GOT3 (cell line): ENCODE measurements at places on chromosomes 1 and 21.

DNA sequence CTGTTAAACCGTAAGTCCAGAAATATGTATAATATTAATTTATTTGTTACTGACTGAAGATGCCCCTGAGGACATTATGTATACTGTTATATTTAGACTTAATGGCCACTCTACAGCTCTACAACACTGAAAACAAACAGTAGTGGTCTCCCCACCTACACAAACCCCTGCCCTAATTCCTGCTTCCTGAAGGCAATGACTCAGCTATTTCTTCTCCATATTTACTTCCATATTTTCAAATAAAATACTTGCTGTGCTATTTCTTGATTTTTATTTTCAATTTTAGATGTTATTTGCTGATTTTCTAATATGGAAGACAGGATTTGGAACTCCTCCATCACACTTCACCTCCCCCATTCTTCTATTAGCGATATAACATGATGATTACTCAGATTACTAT is 97.6 kb downstream of the PCNX2 start:
- DNase-seq = no peak

DNA sequence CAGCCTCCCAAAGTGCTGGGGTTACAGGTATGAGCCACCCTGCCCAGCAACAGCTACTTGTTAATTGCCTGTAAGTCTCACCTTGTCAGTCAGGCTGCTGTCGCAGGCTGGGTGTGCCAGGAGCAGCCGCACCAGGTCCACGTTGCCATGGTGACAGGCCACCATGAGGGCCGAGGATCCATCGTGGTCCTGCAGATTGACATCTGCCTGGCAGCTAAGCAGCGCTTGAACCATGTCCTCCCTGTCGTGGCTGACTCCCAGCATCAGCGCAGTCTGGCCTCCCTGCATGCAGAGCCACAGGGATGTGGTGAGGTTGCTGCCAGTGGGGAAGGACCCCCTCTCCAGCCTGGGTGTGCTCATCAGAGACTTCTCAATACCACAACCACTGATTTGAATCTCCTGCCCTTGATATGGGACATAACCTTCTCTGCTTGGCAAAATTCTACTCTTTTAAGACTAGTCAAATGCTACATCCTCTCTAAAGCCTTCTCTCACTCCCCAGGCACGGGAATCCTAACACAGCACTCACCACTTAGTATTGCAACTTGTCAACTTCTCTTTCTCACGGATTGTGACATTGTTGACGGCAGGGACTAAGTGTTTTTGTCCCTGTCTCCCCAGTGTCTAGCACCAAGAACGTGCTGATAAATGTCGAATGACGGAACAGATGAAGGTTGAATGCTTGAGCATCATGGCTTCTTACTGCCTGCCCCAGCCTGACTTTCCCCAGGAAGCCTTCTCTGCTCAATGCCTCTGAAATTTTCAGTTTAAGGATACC is 52.9 kb downstream of the L1TD1 start:
- no peak for DNase-seq

DNA sequence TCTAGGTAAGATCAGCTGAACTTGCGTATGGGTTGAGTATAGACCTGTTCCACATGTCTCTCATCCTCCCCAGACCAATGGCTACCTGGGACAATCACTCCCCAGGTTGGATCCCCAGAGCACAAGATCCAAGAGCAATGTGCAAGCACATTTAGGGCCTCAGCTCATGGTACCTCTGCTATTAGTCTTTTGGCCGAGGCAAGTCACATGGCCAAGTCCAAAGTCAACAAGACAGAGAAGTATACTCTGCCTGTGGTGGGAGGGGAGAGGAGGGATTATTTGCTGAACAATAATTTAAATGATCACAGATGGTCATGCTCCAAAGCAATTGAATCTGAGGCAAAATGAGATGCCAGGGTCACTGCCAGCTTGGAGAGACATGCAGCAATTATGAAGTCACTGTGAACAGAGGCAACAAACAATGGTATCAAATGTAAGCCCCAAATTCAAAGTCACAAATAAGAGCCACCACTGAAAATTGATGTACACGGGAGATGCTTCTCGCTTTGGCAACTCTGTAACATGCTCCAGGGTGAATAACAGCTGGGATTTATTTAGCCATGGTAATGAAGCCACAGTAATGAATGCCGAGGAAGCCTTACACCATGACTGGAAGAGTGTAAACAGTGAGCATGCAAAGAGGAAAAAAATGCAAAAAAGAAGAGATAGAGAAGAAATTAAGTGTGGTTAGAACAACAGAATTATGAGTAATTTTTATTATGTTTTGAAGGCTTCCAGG is 149.1 kb downstream of the ZNF281 start:
- DNase-seq = no peak

DNA sequence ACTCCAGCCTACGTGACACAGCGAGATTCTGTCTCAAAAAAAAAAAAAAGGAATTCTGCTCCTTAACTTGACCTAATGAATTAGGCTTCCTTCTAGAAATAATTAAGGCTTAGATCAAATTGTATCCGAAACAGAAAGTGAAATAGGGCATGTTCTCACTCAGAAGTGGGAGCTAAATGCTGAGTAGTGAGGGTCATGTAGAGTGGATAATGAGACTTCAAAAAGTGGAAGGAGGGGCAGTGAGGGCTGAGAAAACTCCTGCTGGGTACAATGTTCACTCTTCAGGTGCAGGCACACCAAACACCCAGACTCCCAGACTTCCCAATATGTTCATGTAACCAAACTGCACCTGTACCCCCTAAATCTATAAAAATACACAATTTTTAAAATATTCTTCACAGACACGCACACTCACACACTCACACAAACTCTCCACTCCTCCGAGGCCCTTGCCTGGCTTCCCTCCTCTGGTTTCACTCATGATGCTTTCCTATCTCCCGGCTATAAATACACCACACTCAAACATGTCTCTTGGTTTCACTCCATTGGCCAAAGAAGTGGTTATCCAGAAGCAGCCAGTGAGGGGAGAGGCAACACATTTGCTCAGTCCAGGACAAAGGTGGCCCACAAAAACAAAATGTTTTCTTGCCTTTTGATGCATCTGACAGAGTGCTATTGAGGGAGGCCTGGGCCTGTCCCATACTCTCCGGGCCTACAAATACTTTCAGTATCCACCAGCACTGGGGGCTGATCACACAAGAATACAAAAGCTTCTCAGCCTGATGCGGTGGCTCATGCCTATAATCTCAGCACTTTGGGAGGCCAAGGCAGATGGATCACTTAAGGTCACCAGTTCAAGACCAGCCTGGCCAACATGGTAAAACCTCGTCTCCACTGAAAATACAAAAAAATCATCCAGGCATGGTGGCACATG is 249.2 kb downstream of the TOMM20 start:
- no peak for DNase-seq

- DNase-seq = no peak
Observed at GRCh38 chr21:14754682-14755081, 208.6 kb upstream of the SAMSN1 start.

- DNase-seq = no peak
Observed at GRCh38 chr1:14259191-14259757, 339.2 kb upstream of the KAZN start.

- DNase-seq = no peak
Observed at GRCh38 chr1:234724516-234725176, 114.7 kb upstream of the IRF2BP2 start.

DNA sequence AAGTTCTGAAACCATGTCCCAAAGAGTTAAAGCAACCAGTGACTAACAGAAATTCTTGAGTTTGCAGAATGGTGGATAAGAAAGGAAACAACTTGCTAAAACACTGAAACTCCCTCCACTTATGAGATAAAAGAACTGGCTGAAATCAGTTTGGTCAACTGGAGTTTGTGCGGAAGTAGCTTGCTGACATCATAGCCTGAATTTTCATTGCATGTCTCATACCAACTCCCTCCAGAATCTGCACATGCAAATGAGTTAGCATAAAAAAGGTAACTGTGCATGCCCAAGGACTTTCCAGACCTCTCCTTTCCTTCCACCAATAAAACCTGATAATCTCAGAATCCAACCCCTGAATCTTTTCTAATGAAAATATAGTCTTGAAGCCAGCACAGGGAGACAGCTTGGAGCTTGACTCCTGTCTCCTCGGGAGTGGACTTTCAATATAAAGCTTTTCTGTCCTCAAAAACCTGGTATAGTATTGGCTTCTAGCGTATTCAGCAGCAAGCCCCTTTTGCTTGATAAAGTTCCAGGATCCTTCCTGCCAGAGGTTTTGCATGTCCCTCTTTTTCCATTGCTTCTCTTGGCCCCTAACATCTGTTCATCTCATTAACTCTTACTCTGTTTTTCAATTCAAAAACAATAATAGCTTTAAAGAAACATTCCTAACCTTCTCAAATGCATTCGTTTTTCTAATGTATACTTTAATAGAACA is 785.8 kb upstream of the ADGRL4 start:
- no peak for DNase-seq

- no peak for DNase-seq
Observed at GRCh38 chr21:43274946-43275310, 106.1 kb downstream of the CRYAA start.

DNA sequence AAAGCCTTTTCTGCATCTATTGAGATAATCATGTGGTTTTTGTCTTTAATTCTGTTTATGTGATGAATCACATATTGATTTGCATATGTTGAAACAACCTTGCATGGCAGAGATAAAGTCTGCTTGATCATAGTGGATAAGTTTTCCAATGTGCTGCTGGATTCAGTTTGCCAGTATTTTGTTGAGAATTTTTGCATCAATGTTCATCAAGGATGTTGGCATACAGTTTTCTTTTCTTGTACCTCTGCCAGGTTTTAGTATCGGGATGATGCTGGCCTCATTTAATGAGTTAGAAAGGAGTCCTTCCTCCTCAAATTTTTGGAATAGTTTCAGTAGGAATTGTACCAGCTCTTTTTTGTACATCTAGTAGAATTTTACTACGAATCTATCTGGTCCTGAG is 55.0 kb downstream of the COL24A1 start:
- no peak for DNase-seq

DNA sequence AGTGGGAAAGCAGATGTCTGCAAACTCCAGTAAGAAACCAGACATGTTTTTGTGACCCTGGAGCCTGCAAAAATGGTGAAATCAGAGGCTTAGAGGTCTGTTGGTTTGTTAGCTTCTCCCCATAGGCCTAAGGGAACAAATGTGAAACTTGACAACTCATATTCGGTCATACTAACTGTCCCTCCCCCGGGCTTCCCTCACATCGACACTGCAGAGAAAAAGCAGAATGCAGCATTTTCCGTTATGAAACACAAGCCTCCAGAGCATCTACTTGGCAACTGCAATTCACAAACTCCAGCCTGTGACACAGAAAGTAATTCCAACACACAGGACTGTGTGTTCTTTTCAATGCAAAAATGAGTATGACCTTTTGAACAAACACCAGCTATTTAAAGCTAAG is 3.7 kb downstream of the KCNA2 start:
- no peak for DNase-seq

DNA sequence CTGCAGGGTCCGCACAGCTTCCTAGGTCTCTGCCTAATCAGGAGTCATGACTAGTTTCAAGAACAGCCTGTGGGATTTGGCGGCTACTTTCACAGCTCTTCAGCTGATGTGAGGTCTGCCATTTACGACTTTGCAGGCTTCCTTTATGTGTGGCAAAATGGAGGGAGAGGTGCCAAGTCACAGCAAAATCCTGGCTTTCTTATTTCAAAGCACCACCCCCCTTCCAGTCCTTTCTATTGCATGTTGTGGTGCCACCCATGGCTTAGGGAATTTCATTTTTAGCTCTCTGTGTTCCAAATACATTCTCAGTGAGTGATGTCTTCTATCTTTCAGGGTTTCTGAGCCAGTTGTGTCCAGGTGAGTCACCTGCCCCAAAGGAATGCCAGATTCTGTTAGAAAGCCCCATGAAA is 75.1 kb upstream of the WLS start:
- no peak for DNase-seq

DNA sequence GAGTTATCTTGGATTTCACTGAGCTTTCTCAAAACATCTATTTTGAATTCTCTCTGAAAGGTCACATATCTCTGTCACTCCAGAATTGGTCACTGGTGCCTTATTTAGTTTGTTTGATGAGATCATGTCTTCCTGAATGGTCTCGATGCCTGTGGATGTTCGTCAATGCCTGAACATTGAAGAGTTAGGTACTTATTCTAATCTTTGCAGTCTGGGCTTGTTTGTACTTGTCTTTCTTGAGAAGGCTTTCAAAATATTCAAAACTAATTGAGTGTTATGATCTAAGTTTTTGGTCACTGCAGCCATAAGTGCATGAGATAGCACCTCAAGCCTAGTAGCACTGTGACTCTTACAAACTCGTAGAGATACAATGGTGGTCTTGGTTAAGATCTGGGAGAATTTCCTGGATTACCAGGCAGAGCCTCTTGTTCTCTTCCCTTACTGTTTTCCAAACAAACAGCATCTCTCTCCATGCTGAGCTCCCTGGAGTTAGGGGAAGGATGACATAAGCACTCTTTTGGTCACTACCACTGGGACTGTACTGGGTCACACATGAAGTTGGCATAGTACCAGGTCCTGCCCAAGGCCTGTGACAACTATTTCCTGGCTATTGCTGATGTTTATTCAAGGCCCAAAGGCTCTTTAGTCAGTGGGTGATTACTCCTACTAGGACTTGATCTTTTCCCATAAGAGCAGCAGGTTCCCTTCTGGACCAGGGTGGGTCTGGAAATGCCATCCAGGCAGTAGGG is 25.6 kb downstream of the SLC22A15 start:
- no peak for DNase-seq

DNA sequence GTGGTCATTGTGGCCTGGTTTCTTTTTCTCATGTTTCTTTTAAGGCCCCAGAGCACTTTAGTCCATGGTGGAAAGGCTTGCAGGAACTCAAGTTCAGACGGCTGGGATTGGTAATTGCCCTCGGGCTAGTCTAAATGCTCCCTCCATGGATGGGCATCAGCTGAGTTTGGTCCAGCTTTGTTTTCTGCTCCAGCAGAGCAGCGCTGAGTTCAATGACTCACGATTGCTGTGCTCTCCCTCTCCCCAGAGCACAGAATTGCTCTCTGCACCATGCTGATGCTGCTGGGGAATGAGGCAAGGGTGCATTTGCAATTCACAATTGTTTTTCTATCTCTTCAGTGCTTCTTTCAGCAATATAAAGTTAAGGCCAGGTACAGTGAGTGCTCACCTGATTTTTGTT is 1.8 kb upstream of the OR2T6 start:
- no peak for DNase-seq

DNA sequence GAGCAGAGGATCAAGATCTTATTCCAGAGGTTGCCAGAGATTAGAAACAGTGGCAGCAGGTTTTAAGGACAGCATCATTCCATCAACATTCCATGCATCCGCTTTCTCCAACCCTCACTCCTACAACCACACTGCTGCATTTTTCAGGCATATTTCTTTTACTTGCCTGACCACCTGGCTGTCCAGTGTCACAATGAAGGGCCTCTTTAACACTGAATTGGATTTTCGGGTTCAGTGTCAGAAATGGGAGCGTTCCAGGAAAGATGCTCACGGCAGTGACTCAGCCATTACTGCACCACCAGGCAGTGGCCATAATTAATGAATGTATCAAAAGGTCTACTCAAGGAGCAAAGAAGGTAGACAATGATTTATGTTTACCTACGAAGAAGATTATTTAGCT is 200.4 kb upstream of the ESRRG start:
- DNase-seq = no peak

- DNase-seq = no peak
Observed at GRCh38 chr1:68198752-68199151, 33.6 kb downstream of the WLS start.

- no peak for DNase-seq
Observed at GRCh38 chr1:153192697-153193096, 10.5 kb upstream of the LELP1 start.
